ENCODE measurements at places on chromosomes 12 and 14.

DNA sequence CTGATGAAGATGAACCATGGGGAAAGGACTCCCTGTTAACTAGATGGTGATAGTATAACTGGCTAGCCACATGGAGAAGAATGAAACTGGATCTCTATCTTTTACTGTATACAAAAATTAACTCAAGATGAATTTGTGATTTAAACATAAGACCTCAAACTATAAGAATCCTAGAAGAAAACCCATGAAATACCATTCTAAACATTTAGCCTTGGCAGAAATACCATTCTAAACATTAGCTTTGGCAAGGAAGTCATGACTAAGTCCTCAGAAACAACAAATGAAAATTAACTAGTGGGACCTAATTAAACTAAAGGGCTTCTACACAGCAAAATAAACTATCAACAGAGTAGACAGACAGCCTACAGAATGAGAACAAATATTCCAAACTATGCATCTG, 28.4 kb upstream of the NOVA1 start:
- DNase-seq, result no peak

- no peak for DNase-seq
Measured at GRCh38 chr12:14960548-14961465, 594 bp downstream of the ARHGDIB start.

DNA sequence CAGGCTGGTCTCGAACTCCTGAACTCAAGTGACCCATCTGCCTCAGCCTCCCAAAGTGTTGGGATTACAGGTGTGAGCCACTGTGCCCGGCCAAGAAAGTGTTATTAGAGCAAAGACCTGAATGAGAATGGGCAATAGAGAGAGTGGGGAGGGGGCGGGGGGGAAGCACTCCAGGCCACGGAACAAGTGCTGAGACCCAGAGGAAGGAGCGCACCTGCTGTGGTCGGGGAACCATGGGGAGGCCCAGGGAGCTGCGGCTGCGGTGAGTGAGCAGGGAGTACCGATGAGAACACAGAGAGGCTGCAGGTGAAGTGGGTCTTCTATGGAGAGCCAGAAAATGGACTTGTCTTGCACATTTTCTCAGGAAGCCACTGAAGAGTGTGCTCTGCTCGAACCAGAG, 10.8 kb downstream of the SMIM41 start:
- DNase-seq, result no peak

- DNase-seq, result no peak
Measured at GRCh38 chr12:105831372-105831771, 307.4 kb downstream of the NUAK1 start.
